NCI-H2107 (cell line): ENCODE measurements at places on chromosomes 5 and 9.

DNA sequence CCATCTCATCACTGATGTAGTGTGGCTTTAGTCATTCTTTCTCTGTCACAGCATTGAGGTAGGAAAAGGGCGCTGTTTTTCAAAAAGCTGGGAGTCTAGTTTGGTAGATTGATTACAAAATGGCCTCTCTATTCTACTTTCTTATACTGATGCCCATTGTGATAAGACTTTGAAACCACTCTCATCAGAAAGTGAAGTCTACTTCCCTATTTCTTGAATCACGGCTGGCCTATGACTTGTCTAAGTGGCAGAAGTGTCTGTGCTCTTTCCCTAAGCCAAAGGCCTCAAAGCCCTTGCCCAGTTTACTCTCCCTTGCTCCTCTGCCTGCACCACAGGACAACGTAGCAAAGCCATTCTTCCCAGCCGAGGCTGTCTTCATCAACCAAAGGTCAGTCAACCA lies 83.0 kb upstream of the IL33 start:
- no peak for DNase-seq

GRCh38 chr5:54108136-54108535 lies 202.2 kb downstream of the ARL15 start:
- no peak for DNase-seq

- DNase-seq, result no peak
Observed at GRCh38 chr5:73693573-73694061, 67.6 kb downstream of the ARHGEF28 start.

GRCh38 chr5:149779124-149779465 lies 49.0 kb downstream of the PPARGC1B start:
- no peak for DNase-seq

DNA sequence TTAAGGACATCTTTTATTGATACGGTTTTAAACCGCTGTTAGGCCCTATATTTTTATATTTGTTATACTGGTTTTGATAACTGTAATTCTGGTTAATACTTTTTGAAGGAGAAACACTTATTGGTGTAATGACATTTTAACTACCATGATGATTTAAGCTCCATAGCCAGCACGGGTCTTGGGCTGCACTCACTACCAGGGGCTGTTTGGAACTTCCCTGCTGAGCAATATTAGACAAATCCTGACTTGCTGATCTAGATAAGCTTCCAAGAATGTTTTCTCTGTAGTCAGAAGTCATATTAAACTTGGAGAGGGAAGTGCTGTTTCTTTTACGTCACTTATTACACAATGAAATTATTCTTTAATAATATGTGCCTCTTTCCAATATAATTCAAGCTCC lies 540.0 kb upstream of the GRAMD2B start:
- no peak for DNase-seq

DNA sequence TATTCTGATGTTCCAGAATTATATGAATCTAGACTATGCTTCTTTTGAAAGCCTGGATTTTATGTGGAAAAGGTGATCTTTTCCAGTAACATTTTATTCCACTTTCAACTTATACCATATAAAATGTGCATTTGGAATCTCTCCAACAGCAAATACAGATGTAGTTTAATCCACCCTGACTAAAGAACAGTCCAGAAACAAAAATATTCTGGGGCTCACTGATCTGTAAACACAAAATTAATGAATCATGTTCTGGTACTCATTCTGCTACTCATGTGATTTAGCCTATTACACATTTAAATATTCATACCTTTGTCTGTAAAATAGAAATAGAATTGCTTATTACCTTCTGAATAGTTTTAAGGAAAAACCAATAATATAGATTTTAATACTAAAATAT lies 125.8 kb downstream of the ARRDC3 start:
- no peak for DNase-seq

DNA sequence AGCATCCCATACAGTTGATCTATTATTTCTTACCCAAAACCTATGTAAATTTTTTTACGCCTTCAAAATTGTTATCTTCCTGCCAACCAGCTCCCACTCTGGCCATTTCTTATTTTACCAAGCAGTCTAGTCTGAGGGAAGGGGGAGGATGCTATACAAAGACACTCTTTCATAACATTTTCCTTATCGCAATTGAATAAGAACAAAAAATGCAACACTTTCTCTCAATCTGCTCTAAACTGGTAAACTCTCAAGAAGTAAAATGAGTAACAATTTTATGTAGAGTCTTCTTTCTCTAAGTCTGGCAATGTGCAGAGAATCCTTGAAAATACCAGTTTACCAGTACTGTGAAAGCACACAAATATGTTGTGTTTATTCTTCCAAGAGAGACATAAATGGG lies 1216.3 kb downstream of the PTPRD start:
- no peak for DNase-seq

- DNase-seq, result no peak
Observed at GRCh38 chr5:123783421-123783820, 271.4 kb downstream of the CSNK1G3 start.

GRCh38 chr9:79053598-79053997 lies 518.2 kb upstream of the TLE4 start:
- DNase-seq, result no peak

DNA sequence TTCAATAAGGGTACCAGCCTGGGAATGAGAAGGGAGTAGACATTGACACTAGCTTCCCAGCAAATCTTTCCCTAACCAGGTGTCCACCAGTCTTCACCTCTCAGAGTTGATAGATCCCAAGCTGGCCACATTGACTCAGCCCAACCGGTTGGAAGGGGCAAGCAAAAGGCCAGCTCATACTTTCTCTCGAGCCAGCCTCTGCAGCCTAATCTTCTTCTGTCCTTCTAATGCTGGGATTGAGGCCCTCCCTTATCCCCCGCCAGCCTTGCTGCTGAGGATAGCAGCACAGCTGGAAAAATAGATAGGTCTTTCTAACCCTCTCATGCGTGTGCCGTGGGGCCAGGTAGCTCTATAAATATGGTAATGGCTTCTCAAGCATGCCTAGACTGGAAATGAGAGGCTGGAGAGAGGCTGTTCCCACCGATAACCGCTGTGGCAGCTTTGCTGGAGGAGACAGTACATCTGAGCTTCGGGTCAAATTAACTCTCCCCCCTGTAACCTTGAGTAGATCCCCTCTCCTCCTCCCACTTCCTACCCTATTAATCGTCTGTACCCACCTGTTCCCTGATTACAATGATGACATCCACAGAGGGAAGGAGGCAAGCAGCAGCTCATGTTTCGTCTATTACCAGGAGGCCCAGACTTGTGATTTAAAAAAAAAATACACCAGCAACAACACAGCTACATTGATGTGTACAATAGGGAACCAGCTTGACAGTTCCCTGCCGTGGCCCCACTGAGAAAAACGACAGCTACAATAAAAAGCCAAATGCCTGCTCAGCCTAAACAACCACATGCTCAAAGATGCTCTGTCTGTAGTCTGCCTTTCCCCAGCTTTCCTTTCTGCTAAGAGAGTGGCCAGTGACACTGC lies 219.9 kb upstream of the BRINP1 start:
- DNase-seq, result no peak
